ENCODE measurements at places on chromosomes 7 and 10.
A peak's percentile ranks its signal among the peaks of the same experiment; 100 is the strongest.

DNA sequence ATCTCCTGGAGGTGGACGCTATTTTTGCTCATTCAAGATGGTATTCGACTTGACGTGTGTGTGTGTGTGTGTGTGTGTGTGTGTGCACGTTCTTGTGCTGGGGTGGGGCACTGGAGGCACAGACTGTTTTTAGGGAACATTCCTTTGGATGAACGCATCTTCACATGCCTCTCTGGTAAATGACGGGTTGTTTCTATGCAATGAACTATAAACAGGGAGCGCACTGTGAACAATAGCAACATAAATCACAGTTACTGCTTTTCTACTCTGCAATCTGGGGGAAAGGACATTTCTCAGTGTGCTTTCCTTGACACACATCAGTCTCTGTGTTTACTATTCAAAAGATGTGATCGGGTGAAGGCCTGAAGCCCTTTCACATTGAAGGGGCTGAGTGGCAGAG is 120.1 kb upstream of the PITRM1 start:
- no peak for DNase-seq

DNA sequence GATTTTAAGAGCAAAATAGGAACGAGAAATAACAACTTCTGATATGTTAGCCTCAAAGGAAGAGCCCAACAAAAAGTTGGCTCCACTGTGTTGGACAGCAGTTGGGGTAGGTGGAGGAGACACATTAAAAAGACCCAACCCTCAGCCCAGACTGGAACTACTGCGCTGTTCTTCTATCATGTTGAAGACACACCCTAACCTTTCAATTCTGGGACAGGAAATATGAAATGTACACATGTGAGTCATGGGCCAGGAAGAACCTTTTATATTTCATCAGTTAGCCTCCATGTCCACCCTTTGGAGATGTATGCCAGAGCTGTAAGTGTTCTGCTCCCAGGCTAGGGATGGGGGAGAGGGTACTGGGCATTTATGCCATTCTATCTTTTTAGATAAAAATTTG is 22.1 kb downstream of the CLDN12 start:
- peak; percentile 26 for DNase-seq

- DNase-seq: no peak
Observed at GRCh38 chr10:112461029-112461887, 14.2 kb downstream of the VTI1A start.

DNA sequence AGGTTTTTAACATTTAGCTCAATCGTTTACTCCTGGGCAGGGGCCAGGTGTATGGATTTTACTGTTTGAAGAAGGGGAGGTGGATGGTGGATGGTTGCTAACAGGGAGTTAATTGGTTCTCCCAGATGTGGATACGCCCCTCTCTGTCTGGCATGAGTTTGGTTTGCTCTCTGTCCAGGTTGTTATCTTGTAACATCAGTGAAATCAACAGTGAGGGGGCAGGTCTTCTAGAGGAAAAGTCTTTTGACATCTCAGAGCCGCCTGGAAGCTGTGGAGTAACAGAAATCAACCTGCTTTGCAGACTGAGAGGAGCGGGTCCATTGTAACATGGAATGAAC is 243.4 kb downstream of the MGMT start:
- DNase-seq: no peak

DNA sequence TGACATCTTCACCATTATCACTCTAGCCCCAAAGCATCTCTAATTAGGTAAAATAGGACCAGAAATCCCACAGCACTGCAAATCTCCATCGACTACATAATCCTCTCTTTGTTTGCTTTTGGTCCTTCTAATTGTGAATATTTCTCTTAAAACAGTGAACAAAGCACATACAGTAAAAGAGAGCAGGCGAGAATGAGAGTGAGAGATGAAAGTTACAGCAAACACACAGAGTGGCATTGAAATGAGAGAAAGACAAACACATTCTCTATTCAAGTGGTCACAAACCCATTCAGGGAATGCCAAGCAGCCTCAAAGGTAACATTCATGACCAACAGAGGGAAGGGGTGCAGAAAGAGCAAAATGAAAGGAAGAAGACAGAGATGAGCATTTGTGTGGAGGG is 109.8 kb upstream of the PTN start:
- DNase-seq: no peak

GRCh38 chr10:54559498-54559897 is 241.5 kb downstream of the PCDH15 start:
- peak; percentile 34 for DNase-seq

GRCh38 chr7:80133361-80134114 is 1.1 kb upstream of the GNAI1 start:
- DNase-seq: peak; percentile 38

GRCh38 chr7:19203686-19204085 is 58.5 kb upstream of the FERD3L start:
- no peak for DNase-seq

GRCh38 chr7:2509298-2509906 is 10.2 kb upstream of the LFNG start:
- no peak for DNase-seq

DNA sequence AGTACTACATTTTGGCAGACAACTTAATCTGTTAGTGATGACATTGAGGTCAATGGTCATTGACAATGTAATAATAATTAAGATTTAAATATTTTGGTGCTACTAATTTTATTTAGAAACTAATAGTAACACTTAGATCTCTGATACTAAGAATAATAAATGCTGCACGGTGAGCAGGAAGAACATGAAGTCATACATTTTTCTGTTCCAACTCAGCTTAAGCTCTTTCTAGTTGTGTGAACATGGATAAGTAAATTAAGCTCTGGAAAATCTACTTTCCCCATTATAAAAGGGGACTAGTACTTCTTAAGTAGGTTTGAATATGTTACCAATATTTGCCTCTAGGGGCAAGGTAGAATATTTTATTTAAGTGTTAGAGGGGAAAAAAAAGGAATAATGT is 65.9 kb upstream of the MEOX2 start:
- no peak for DNase-seq

DNA sequence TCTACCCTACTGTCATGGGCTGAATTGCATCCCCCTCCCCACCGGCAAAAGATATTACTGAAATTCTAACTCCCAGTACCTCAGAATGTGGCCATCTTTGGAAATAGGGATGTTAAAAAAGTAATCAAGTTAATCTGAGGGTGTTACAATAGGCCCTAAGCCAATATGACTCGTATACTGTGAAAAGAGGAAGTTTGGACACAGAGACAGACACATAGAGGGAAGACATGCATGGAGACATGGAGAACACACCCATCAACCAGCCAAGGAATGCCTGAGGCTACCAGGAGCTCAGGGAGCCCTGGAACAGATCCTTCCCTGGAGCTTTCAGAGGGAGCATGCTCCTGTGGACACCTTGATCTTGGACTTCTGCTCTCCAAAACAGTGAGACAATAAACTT is 138.2 kb upstream of the ADO start:
- no peak for DNase-seq

GRCh38 chr7:135147899-135148721 is at the start of gene TMEM140:
Gene TMEM140, plus strand, starts transcription at chr7:135148072. Its CDS starts 16,370 bp downstream, at chr7:135164442.
- no peak for DNase-seq

DNA sequence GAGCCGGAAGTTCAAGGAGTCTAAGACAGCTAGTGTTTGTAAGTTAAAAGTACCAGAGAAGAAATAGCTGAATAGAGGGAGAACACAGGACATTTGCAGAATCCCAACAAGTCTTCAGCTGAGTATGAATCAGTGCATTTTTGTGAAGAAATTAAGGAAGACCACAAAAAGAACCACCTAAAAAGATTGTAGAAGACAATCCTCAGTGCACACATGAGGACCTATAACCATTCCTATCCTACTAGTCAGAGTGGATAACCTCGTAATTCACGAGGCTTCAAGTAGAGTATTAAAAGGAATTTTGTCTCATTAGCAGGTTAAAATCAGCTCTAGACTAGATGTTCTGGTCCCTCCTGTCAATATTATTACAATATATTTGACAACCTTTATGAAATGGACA is 295.4 kb upstream of the KAT6B start:
- DNase-seq: no peak

DNA sequence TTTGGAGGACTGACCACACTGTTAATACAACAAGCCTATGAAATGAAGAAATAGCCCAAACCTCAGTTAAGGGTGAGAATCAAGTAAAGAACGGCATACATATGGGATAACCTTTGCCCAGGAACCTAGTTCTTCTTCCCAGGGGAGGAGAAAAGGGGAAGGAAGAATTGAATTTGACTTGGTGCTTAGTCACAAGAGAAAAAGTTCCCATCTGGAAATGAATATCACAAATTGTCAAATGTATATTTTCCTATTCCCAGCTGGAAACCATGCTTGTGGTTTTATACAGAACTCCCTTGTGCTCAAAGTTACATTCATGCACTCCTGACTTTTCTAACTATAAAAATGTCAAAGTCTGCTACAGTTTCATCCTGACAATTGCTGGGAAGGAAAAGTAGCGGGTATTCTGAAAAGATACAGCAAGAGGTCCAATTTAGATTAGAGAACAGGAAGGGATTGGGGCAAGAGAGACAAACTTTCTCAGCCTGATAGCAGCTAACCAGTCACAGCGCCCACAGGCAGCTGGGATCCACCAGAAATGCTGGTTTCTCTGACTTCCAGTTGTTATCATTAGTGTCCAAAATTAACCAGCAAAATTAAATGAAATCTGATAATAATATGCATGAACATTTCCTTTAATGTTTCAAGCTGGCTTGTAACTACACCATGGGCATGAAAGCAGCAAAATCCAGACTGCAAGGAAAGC is 18.6 kb upstream of the GSAP start:
- DNase-seq: no peak

DNA sequence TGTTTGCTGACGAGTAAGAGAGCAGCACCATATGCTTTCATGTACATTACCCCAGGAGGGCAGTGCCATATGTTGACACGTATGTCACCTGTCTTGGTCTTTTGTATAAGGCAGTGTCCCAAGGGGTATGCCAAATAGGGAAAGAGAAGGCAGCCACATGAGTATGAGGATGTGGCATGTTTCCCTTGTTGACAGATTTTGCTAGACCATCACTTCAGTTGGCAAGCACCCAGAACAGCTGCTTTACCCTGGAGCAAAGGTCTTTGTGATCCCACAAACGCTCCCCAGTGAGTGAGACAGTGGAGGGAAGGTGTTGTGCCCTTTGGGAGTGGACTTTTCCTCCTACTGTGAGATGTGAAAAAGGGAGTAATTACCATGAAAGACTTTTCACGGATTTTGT is 350.1 kb downstream of the ETV1 start:
- no peak for DNase-seq

DNA sequence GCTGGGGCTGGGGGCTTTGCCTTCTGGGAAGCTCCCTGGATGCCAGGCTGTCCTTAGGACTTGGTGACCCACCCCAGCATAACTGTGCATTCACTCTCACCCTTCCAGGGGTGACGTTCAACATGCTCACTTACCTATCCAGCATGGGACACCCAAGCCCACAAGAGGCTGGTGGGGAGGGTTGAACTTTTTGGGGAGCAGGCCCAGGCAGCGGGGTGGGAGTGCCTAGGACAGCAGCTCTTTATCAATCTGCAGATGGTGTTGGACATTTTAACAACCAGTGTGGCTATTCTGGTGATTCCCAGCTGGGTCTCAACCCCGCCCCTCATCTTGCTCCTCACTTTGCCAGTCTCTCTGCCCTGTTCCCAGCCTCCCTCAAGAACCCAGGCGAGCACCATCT is 86.4 kb downstream of the CDH23 start:
- DNase-seq: no peak

GRCh38 chr10:48439581-48440041 is 133.1 kb downstream of the MAPK8 start:
- no peak for DNase-seq

DNA sequence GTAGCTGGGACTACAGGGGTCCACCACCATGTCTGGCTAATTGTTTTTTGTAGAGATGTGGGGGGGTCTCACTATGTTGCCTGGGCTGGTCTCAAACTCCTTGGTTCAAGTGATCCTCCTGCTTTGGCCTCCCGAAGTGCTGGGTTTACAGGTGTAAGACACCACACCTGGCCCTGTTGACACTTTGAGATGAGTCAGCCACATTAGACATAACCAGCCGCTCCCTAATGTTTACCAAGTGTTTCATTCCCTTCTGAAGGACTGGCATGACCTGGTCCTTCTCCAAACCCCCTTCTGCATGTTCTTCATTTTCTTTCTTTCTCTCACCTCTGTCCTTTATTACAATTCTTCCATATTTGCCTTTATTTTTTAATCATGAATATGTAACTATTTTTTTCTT is 67.8 kb downstream of the TAF3 start:
- no peak for DNase-seq

GRCh38 chr7:149477494-149478443 is 16.9 kb upstream of the ZNF777 start:
- no peak for DNase-seq

- no peak for DNase-seq
Observed at GRCh38 chr7:41467596-41467995, 235.3 kb downstream of the INHBA start.

- DNase-seq: no peak
Observed at GRCh38 chr10:15122477-15123030, 25.4 kb downstream of the RPP38 start.
